ENCODE measurements at places on chromosomes 5 and 9. TPM values are rescaled to one million over a fixed set of nuclear protein-coding genes. Genes with fewer than 3 reads are reported as not detected.

- H3K27me3 ChIP-seq = no peaks in the 10 kb centered on the region
- DNase-seq = no peak
- H3K4me1 ChIP-seq = no peaks in the 10 kb centered on the region
- no peaks in the 10 kb centered on the region for H3K36me3 ChIP-seq
- H3K27ac ChIP-seq = no peak overlapping the region
Measured at GRCh38 chr9:16002816-16003215, 450.0 kb downstream of the CCDC171 start.

- no peak for DNase-seq
- no peaks in the 10 kb centered on the region for H3K4me1 ChIP-seq
- H3K27me3 ChIP-seq = no peaks in the 10 kb centered on the region
- H3K4me3 ChIP-seq = no peak overlapping the region
Measured at GRCh38 chr5:135574493-135574892, 4.3 kb downstream of the CXCL14 start.

ZNF658 gene
- total RNA-seq = 5.6 TPM

SLC4A9 gene
- not detected for total RNA-seq

FRRS1L gene
- total RNA-seq = 2.0 TPM

- no peak overlapping the region for H3K27ac ChIP-seq
- H3K27me3 ChIP-seq = no peaks in the 10 kb centered on the region
- no peak for DNase-seq
- H3K4me1 ChIP-seq = no peaks in the 10 kb centered on the region
- H3K4me3 ChIP-seq = no peak overlapping the region
Measured at GRCh38 chr9:6098431-6098830, 83.0 kb upstream of the RANBP6 start.

DAB2 gene
- total RNA-seq = 119 TPM

GRCh38 chr5:159448-160172 is 31.7 kb upstream of the LRRC14B start:
- DNase-seq = no peak
- no peak overlapping the region for H3K27ac ChIP-seq
- H3K36me3 ChIP-seq = no peaks in the 10 kb centered on the region
- no peaks in the 10 kb centered on the region for H3K27me3 ChIP-seq

CD74 gene
- total RNA-seq = 393 TPM

SLC9A3 gene
- total RNA-seq = 1.1 TPM

RFESD gene
- 3.4 TPM for total RNA-seq

LCN10 gene
- total RNA-seq = 0.73 TPM

Data from breast epithelium (tissue), 4 donors.